ENCODE measurements at places on chromosomes 12 and 14. TPM values are rescaled to one million over a fixed set of nuclear protein-coding genes. Genes with fewer than 3 reads are reported as not detected.

ZBTB39 gene
- 8.8 TPM for total RNA-seq

APOLD1 gene
- total RNA-seq = 0.42 TPM

AKAP5 gene
- 0.12 TPM for total RNA-seq

GPRC5D gene
- not detected for total RNA-seq

LRRC43 gene
- not detected for total RNA-seq

OAS3 gene
- total RNA-seq = 12.8 TPM

CNTN1 gene
- total RNA-seq = 45.0 TPM

NAA25 gene
- 42.7 TPM for total RNA-seq

EIF2S3B gene
- 2.5 TPM for total RNA-seq

CCDC197 gene
- total RNA-seq = not detected

ESR2 gene
- 0.07 TPM for total RNA-seq

SLC5A8 gene
- total RNA-seq = not detected

MYF5 gene
- not detected for total RNA-seq

E2F7 gene
- total RNA-seq = 8.7 TPM

KLRK1 gene
- not detected for total RNA-seq

Data from NCI-H460 (cell line).